ENCODE measurements at places on chromosomes 12 and 14.

DNA sequence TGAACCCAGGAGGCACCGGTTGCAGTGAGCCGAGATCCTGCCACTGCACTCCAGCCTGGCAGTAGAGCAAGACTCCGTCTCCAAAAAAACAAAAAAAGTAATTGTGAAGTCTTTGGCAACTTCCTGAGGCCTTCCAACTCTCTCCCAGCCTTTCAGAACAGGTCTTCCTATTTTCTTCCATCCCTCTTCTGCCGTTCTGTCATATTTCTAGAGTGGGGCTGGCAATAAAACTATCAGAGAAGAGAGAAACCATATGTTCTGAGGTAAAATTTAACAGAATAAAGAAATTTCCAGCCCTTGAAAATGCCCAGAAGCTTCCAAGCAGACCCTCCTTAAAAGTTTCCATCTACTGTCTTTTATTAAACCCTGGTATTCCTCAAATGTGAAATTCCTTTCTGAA is 100.4 kb downstream of the HMGA2 start:
- DNase-seq = no peak

DNA sequence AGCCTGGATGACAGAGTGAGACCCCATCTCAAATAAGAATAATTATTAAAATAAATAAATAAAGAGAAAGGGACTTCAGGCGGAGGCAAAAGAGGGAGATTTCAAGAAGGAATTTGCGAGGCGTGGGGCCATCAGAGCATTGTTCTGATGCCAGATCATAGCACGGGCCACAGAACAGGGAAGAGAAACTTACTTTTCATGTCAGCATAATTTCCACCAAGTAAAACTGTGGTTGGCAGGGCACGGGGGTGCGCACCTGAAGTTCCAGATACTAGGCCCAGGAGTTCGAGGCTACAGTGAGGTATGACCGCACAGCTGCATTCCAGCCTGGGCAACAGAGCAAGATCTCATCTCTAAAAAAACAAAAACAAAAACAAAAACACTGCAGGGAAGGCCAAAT is 11.0 kb upstream of the PLBD1 start:
- no peak for DNase-seq

DNA sequence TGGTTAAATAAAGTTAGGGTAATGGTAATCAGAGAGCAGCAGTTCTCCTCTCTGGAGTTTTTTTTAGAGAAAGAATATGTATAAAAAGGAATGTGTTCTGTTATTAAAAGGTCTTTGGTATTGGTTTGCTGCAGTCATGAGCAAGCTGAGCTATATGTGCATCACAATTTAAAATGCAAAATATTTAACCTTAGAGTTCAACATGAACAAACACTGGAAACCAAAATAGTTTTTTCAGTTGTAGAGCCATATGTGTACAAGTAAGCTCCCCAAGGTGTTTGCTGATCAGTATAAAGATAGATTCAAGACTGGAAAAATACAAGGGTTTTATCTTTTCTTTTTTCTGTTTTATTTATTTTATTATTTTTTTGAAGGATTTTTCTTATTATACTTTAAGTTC is 245.0 kb downstream of the NUBPL start:
- DNase-seq = no peak

DNA sequence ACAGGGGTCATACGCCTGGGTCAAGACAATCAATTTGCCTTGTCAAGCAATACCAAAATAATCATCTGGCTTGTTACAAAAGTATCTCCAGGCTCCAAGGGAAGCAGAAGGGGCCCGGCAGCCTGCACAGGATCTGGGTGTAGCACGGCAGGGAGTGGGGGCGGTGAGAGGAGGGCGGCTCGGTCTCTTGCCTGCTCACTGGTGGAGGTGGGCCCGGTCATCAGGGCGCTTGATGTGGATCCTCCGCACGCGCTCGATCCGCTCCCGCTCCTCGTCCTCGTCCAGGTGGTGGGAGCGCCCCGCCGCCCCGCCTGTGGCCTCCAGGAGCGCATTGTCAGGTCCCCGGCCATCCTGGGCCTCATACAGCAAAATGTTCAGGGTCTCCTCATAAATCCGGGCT is 25.7 kb downstream of the KCTD10 start:
- no peak for DNase-seq

- no peak for DNase-seq
These were observed 41.0 kb upstream of the DICER1 start for GRCh38 chr14:95198320-95198719.

GRCh38 chr14:89425931-89426330 is 8.9 kb upstream of the FOXN3 start:
- DNase-seq = no peak

GRCh38 chr12:89472508-89472907 is 52.1 kb downstream of the GALNT4 start:
- DNase-seq = no peak

- DNase-seq = no peak
These were observed 984.0 kb downstream of the GALC start for GRCh38 chr14:87008965-87009364.

- DNase-seq = no peak
These were observed 907.5 kb upstream of the ATXN7L3B start for GRCh38 chr12:73629893-73630831.

DNA sequence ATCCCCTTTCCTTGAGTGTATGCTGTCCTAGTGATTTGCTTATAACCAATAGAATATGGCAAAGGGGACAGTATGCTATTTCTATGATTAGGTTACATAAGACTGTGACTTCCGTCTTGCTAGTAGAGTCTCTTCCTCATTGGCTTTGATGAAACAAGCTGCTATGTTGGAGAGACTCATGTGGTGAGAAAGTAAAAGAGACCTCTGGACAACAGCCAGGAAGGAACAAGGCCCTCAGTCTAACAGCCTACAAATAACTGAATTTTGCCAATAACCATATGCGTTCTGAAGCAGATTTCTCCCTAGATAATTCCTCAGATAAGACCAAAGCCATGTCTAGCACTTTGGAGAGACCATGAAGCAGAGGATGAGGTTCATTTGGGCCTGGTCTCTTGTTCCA is 134.5 kb upstream of the NAV3 start:
- no peak for DNase-seq

DNA sequence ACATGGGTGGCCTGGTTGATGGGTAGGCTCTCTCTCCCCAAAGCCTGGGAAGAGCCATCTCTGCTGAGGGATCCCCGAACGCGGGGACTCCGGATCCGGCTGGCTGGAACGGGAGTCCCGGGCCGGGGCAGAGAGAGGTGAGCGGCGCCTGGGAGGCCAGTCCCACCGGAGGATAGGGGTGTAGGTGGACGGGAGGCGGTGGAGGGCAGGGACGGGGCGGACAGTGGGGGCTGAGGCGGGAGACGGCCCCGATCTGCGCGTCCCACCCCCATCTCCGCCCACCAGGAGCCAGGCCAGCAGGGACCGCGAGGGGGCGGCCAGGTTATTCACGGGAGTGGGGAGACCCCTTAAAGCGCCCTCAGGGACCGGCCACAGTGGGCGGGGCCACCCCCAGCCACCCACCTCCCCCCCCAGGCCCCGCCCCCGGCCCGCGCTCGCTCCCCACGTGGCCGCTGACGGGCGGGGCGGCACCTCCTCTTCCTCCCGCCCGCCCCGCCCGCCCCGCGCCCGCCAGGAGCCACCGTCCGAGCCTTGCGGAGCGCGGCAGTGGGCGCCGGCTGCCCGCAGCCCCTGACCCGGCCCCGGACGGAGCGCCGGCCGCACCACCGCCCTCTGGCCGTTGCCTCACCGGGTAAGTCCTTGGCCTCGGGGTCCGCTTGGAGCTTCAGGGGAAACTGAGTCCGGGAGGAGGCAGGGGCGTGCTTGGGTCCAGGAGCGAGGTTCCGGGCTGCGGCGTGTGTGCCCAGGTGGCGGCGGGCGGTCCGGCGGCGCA is at the start of gene INF2:
TSS of gene INF2 (plus strand) at position 510 of the 772 bp plus-strand sequence. CDS start 11,748 bp downstream, outside the sequence.
- no peak for DNase-seq

DNA sequence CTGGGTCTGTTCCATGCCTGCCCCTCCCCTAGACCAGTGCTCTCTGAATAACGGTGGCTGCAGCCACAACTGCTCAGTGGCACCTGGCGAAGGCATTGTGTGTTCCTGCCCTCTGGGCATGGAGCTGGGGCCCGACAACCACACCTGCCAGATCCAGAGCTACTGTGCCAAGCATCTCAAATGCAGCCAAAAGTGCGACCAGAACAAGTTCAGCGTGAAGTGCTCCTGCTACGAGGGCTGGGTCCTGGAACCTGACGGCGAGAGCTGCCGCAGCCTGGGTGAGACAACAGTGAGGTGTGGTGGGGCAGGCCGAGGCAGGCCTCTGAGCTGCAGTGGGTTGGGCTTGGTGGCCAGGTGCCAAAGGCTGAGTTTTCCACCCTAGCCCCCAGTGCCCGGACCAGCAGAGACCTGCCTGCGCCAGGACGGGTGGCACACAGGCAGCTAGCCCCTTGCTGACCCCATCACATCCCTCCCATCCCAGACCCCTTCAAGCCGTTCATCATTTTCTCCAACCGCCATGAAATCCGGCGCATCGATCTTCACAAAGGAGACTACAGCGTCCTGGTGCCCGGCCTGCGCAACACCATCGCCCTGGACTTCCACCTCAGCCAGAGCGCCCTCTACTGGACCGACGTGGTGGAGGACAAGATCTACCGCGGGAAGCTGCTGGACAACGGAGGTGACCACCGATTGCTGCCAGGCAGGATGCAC is 28.2 kb upstream of the LRP1-AS start:
- peak; percentile 10 for DNase-seq

DNA sequence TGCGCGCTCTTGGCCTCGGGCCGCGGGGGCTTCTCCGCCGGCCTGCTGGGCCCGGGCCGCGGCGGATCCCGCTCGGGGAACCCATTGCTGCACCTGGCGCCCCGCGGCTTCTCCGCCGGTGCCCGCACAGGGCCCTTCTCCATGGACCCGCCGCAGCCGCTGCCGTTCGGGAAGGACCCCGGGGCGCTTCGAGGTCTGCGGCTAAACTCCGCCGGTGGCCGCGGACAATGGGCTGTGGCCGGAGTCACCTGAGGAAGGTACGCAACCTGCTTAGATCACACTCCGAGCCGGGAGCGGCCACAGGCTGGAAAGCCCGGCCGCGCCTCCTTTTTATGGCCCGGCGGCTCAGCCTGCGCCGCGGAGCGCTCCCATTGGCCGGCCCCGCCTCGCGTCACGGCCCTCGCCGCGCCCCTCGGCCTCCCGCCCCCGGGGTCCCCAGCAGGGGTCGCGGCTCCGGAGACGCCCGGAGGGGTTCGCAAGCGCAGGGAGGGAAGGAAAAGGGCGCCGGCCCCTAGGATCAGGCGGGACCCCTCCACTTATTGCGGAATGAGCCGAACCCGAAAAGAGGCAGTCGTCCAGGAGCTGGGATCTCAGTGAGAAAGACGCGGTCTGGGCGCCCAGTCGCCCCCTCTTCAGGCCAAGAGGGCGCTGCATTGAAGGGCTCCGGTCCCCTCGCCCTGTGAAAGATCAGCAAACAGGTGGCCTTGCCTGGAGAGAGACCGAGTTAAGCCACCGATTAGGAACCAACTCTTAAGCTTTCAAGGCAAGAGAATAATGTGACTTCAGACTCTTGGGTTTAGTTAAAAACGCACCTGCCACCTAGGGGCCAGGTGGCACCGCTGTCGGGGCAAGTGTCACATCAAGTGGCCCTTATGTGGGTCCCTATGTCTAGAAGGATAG is at the start of gene GCH1:
TSS of gene GCH1 (minus strand) at position 306 of the 900 bp plus-strand sequence. CDS start at position 143, 163 bp downstream.
- DNase-seq = peak; percentile 55

- peak; percentile 47 for DNase-seq
These were observed 87.5 kb downstream of the DUSP16 start for GRCh38 chr12:12474931-12475795.

DNA sequence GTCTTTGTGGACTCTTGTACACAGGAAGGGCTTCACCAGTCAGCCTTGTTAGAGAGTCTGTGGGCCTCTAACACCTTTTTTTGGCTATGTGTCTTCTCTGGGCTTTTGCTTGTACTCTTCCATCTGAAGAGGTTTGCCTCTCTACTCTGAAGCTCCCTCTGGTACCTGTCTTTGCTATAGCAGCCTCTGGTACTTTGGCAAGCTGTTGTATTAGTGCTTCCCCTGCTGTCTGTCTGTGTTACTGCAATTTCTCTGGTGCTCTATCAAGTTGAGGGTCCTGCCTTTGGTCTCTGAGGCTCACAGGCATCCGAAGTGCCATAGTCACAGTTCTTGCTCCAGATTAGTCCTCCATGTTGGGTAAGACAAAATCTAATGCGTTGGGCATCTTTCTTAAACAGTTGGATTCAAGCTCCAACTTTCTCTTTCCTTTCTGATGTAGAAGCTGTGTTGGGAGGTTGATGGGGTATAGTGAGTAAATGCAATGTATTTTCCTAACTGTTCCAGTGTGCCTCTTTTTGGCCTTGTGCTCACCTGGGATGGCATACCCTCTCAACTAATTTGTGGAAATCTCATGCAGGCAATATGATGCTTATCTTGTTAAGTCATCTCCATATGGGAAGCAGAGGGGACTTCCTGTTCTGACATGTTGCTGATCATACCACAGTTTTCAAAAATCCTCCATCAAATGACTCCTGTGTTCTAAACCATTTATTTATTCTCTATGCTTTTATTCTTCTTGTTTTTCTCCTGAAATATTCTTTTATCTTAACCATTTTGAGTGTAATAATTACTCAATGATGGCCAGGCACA is 88.8 kb downstream of the ATF7IP start:
- no peak for DNase-seq

DNA sequence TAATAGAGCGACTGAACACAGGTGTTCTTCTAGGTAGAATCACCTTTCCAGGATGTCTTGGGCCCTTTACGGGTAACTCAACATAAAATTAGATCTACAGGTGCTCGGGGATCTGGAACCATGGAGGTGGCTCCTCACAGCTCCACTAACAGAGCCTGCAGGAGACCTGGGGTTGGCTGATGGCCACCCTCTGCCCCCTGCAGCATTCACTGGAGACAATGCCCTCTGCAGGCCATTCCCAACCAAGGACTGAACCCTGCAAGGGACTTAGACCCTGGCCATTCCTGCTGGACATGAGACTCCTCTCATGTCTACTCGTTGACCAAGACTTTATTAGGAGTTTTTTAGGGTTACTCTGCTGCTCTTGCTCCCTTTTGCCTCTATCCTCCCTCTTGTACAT is 58.5 kb upstream of the PPP4R3A start:
- no peak for DNase-seq

DNA sequence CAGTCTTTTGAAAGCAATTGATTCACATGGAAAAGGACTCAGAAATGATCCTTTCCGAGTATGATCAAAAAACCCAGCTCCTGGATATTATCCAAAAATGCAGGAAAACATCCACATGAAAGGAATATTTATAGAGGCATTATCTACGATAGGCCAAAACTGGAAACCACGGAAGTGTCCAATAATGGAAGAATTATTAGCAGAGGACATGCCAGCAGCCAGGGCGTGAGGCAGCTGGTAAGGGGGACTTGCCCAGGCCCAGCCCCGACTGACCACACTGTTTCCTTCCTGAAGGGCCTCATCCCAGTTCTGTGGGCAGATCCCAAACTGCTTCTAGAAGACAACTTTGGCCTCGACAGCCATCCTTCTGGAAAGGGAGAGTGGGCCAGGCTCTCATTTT is 20.5 kb downstream of the ACTN1 start:
- no peak for DNase-seq

- DNase-seq = no peak
These were observed 29.3 kb upstream of the PWP1 start for GRCh38 chr12:107656302-107656701.

DNA sequence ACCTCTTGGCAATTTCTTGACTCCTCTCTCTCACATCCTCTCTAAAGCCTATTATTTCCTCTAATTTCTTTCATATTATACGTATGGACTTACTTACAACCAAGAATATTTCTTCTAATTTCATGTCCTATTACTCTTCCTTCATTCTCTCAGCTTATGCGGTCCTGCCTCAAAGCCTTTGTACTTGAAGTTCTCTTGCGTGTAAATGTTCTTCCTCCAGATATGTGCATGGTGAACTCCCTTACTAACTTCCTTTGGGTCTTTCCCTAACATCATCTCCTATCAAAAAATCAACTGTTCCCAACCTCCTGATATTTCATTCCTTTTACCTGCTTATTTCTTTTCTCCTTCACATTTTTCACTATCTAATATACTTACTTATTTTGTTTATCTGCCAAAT is 23.1 kb downstream of the DNAL1 start:
- DNase-seq = no peak
